Activated CD4-positive, alpha-beta T cell treated with anti-CD3 and anti-CD28 coated beads for 48 hours (primary cell): ENCODE measurements at places on chromosomes 2 and 18.

GRCh38 chr18:24014986-24015638, 558 bp downstream of the TTC39C start:
- DNase-seq = peak; percentile 69

DNA sequence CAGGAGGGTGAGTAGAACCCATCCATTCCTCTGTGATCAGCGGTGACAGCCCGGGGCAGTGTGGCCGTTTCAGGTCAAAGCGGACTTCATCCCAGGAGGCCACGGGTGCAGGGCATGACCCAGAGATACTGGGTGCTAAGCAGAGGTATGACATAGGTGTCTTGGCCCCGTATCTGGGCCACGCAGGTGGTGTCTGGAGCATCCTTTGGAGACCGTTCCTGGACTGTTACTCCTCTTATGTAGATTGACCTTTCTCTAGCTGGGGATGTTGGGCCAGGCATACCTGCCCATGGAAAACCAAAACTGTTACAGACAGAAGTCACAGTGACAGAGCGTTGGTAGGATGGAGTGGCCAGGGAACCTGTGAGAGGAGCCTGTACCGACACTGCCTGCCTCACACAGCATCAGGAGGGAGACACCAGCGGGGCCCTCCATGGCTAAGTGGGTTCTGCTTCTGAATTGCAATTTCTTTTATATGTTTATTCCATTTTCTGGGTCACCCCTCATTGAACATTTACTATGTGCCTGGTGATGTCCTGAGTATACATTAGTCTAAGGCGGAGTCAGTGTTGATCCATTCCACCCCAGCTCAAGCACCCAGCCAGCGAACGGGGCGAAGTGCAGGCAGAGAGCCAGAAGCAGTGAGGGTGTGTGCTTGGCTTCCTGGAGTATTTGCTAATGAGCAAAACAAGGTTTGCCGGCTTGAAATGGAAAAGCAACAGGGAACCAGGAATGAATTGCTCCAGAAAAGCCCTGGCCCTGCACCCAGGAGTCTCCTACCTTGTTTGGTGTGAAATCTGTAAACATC, 141.7 kb downstream of the SH3RF3 start:
- DNase-seq = no peak

GRCh38 chr2:43268066-43268953, 41.9 kb upstream of the ZFP36L2 start:
- no peak for DNase-seq

DNA sequence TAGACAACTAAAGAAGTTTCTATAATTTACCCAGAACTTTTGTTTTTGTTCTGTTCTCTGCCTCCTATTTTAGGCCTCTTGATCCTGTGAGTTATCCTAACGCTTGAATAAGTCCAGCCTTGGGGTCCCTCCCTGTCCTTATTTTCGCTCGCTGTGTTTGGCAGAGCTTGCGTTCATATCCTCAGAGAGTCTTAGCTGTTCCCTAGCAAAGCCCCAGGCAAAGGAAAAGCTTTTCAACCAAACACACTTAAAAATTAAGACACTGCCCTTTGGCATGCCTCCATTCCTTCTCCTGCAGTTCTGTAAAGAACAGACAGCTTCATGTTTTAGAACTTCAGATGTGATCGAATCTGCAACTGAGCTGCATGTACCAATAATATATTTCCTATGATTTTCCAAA, 517.2 kb downstream of the SUCLG1 start:
- DNase-seq = no peak

DNA sequence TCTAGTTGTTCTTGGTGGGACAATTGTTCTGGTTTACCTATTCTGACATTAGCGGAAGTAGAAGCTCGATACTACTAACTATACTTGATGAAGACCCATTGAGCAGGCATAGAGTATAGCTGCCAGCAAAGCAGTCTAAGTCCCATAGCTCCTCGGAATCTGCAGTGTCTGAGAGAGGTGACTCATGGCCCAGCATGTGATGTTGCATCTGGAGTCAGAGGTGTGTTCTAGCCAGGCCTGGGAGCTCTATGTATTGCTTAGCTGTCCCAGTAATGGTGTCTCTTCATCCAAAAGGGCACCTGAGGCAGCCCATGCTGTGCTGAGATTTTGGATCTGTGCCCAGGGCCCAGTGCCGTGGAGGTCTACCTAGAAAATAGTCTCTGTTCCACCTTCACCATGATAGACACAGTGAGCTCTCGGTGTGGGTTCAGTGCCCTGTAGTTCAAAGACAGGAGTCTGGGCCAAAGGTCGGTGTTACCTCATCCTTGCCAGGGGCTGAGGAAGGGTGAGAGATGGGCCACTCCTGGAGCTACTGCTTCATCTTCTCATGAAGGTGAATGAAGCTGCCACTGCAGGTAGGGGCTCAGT, 47.3 kb downstream of the MEX3C start:
- peak; percentile 50 for DNase-seq

GRCh38 chr2:42904576-42904876, 112.1 kb upstream of the HAAO start:
- no peak for DNase-seq
